ENCODE measurements at places on chromosomes 4 and X.

- DNase-seq: no peak
Observed at GRCh38 chrX:71536285-71536684, 3.4 kb downstream of the OGT start.

DNA sequence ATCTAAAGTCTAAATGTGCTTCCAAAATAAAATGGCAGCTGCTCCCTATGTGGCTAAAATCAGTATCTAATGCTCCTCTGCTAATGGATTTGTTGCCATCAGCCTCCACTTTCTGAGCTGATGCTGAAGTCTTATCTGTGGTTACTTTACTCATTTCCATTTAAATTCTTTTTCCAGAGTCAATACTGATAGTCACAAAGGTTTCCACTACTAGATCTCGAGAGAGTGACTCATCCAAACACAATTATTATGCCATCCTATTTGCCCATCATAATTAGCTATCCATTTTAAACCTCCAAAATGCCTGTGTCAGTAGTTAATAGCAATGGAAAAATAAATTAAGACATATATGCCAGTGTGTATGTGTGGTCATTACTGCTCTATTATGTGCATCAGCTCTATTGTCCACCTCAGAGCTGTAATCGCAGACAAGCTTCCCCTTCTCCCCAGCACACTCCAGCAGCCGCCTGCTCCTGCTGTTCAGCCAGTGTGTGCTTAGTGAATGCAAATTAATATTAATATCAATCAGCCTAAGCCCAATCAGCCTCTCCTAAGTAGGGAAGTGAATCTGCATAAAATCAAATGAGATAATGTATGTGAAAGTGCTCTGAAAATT is 199.8 kb upstream of the ZIC3 start:
- no peak for DNase-seq

DNA sequence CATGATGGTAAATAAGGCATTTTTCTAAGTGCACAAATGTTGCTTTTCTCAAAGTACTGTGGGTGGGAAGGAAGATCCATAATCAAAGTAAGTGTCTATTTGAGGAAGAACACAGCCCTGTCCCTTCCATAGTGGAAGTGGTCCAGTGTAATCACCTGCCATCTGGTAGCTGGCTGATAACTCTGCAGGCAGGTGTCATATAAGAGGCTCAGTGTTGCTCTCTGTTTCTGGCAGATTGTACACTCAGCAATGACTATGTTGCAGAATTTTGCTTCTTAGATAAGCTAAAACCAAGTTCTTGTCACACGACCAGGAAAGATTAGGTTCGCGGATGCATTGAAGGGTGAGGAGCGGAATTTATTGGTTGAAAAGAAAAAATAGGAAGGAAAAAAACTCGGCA is 20.9 kb downstream of the SAGE1 start:
- DNase-seq: no peak

DNA sequence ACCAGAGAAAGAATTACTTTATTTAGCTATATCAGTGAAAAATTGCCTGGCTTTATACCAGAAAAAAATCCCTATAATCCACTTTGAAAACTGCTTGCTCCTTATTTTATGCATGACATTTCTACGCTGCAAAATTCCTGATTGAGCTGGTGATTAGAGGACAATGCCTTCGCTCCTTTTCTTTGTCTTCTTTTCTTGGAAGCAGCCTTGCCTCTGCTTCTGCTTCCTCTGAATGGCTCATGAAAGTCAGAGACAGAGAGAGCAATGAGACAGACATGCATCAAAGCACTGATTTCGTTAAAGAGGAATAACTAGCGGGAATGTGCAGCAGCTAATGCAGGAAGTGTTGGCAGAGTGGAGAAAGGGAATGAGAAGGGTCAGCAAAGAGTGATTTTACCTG is 294.3 kb upstream of the IGFBP7 start:
- DNase-seq: no peak

DNA sequence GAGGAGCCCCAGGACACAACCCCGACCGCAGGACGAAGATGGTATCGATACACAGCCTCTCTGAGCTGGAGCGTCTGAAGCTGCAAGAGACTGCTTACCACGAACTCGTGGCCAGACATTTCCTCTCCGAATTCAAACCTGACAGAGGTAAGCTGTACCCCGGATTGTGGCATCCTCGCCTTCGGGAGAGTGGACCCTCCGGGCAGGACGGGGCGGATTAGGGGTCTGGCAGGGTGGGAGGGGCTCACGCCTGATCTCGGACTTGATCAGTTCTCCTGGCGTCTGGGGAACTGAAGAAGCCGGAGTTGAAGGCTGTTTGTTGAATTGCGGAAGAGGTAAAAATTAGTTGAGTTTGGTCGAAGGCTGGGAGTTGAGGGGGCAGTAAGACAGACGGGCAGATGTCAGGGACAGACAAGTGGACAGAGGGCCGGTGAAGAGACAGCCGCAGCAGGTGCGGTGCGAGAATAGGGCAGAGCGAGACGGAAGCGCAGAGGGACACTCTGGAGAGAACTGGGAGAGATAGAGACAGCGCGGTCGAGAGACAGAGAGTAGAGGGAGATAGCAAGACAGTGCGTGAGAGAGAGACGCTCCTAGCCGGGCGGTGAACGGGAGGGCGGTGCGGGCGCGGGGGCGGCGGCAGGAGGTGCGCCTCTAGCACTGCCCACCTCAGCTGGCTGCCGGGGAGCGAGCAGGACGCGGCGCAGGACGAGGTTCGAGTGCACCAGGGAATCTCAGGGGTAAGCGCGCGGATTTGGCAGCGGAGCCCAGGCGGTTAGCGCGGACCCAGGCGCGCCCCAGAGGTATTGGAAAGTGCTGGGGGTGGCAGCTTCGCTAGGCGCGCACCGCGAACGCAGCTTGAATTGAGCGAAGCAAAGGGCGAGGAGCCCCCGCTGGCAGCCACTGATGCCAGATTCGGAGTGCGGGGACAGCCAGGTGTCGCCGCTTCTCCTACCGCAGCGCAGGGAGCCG is 23.9 kb downstream of the ARHGAP36 start:
- no peak for DNase-seq

DNA sequence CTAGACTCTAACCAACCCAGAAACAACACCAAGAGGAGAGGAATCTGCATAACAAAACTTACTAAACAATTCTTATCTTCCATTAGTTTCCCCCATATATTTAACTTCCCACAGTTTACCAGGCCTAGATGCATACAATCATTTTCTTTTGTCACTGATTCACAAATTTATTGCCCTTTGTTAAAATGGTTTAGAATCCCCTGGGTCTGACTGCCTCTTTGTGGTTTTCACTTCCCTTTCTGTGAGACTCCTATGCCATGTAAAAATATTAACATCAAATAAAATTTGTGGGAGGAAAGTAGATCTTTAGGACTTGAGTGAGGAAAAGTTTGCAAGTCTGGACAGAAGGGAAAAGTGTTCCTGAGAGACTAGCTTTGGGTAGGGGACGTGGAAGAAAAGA is 393.8 kb upstream of the CNKSR2 start:
- DNase-seq: no peak

DNA sequence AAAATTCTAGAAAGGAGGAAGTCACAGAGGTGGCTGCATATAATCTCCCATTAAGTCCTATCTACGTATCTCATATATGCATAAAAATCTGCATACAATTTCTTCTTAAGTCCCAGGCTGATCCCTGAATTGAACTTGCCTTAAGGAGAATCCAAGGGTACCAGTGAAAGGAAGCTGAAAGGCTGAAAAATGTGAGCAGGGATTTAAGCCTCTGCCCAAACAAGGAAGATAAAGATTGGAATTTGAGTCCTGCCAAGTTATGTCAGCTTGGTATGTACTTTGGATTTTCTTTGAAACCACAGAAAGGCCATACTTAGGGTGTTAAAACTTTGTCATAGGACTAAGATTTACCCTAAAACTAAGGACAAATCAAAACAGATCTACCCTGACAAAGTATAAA is 26.5 kb upstream of the GEMIN8 start:
- no peak for DNase-seq

GRCh38 chr4:184950117-184950830 is 68.0 kb upstream of the HELT start:
- DNase-seq: no peak

DNA sequence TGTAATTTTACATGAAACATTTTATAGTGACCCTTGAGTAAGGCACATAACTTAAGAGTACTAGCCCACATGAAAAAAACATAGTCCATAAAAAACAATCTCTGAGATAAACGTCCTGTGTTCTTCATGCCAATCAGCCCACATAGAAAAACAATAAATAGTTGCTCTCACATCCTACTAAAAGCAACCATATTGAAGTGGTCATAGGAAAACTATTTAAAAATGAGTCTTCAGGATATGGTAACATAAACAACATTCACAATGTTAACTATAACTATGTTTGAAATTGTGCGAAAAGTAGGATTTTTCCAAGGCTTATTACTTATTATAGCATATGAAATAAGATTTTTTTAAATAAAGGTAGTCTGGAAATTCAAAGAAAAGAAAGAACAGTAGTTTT is 77.1 kb upstream of the EPHA5 start:
- DNase-seq: no peak

DNA sequence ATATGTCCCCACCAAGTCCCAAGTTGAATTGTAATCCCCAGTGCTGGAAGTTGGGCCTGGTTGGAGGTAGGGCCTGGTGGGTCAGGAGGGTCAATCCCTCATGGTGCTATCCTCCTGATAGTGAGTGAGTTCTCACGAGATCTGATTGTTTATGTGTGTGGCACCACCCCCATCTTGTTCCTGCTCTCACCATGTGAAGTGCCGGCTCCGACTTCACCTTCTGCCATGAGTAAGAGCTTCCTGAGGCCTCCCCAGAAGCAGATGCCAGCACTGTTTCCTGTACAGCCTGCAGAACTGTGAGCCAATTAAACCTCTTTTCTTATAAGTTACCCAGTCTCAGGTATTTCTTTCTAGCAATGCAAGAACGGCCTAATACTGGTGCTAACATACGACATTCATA is 22.7 kb upstream of the TMEM33 start:
- DNase-seq: no peak
